ENCODE measurements at places on chromosomes 3 and 15.
A peak's percentile ranks its signal among the peaks of the same experiment; 100 is the strongest.

DNA sequence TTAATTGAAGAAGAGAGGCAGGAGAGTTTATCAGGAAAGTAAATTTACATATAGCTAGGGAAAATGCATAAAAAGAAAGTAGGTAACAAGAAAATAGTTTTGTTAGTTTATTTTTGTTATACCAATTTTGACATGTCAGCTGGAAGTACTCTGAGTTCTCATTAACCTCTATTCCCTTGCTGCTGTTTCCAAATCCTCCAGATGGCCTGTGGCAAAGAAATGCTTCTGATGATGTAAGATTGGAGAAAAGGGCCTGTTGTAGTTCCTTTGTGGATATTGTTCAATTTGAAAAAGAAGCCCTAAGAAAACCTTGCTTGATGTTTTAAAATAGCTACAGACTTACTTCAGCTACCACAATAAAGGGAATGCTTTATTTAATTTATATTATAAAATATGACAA, 192.9 kb upstream of the SLITRK3 start:
- DNase-seq: no peak

DNA sequence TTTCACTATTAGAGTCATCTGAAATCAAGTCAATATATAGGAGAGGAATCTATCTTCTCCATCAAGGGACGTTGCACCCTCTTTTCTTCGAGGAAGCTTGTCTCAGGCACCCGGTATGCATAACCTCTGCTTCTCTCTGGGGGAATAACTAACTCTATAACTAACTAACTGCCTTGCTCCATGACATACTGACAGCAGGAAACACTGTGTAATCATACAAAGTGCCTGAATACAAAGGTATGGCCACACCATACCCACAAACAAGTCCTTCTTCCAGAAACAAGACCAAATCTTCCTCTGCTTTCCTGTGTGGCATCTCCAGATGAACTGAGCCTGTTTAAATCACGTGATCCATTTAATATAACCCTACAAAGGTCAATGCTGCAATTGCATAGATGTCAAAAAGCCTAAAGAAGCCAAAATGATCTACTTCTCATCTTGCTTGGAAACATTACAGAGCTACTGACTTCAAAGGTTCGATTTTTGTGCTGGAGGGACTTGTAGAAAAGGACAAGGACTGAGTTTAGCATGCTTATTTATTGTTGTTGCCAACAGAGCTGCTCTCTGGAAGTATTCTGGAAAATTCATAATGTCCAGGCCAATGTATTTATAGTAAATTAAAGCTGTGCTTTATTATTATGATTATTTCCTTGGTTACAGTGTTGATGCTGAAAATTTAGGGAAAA, 380.5 kb downstream of the FOXP1 start:
- DNase-seq: no peak

DNA sequence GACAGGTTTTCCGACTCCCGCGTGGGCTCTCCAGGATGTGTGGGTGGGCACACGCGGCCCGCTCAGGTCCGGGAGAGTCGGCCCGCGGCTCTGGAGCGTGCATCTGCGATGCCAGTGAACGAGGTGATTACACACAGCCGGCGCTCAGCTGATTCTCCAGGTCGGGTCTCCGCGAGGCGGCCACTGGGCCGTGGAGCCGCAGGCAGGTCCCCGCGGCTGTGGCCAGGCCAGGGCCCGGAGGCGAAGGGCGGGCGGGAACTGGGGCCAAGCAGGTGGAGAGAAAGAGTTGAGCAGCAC, 13.2 kb downstream of the PAK6 start:
- DNase-seq: no peak

- DNase-seq: no peak
Measured at GRCh38 chr3:126557415-126557745, 1.4 kb downstream of the C3orf22 start.

- no peak for DNase-seq
Measured at GRCh38 chr3:40088527-40089170, 220.9 kb upstream of the EIF1B start.

GRCh38 chr15:44137750-44138149, 57.3 kb downstream of the FRMD5 start:
- no peak for DNase-seq

GRCh38 chr3:66469220-66469640, 31.6 kb downstream of the LRIG1 start:
- peak; percentile 0 for DNase-seq

DNA sequence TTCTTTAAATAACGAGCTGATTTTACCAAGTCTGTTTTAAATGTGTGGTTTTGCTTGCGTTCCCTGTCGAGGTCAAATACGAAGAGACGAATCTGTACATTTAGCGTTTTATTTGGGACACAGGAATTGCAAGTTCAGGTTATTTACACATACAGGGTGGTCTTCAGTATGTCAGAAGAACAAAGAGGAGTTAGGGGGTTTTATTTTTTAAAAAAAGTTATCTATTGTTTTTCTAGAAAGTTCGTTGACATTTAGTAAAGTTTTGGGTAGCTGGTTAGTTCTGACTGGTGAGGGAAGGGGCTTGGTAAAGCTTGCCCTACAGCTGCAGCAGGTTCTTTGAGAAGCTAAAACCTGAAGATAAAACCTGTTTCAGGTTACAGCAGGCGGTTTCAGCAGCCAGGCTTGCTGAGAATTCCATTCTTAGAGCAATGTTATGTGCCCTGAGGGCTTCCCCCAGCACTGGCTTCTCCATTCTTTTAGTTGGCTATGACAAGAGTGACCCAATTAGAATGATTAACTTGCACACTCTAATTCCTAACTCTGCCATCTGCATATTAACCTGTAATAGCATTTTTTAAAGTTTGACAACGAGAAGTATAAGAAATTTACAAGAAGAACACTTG, 815 bp upstream of the ZNF280D start:
- DNase-seq: no peak

DNA sequence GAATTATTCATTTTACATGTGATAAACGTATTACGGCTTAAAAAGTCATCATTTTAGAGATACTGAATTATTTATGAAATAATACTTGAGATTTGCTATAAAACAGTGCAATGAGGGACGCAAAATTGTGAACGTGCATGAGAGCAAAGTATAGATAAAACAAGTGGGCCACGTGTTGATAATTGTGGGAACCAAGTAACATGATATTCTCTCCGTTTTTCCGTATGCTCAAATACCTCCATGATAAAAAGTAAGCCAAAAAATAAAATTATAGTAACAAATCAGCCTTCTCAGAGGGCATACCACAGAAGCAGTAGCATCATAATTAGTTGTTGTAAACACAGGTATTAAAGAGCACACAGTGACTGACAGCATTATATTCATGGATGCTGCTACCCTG, 42.6 kb downstream of the SFMBT1 start:
- no peak for DNase-seq

GRCh38 chr3:27990837-27991236, 250.6 kb upstream of the CMC1 start:
- no peak for DNase-seq

DNA sequence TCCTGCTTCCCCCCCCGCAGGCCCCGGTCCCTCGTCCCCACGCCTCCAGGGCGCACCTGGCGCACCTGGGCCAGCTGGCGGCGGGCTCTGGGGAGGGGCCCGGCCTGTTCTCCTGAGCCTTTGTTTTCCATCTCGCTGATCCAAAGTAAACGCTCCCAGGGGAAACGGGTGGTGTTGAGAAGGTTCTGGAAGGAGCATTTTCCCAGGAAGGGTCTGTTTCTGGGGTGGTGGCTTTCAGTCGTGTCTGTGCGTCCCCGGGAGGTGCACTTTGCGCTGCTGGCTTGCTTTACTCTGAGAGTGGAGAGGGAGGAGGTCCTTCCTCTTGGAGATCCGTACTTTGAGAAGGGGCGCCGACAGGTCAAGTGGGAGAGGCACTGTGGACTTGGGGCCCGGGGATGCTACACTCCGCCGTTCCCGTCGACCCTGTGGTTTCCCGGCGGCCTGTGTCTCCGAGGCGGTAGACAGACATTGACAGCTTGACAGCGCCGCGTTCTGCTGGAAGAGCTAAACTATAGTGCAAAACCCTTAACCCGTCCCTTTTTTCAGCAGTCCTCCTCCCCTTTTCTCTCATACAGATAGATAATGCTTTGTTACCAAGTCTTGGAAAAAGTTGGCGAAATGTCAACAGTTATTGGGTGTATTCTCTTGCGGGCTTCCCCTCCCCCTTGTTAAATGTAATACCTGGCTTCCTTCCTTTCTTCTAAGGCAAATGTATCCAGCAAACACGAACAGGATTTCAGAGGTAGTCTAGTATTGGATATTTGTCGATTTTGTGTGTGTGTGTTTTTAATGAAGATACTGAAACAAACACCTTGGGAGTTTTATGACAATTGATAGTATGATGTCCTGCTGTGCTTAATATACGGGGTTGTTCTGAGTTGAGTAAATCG, 6.5 kb downstream of the TPM1 start:
- peak; percentile 52 for DNase-seq

DNA sequence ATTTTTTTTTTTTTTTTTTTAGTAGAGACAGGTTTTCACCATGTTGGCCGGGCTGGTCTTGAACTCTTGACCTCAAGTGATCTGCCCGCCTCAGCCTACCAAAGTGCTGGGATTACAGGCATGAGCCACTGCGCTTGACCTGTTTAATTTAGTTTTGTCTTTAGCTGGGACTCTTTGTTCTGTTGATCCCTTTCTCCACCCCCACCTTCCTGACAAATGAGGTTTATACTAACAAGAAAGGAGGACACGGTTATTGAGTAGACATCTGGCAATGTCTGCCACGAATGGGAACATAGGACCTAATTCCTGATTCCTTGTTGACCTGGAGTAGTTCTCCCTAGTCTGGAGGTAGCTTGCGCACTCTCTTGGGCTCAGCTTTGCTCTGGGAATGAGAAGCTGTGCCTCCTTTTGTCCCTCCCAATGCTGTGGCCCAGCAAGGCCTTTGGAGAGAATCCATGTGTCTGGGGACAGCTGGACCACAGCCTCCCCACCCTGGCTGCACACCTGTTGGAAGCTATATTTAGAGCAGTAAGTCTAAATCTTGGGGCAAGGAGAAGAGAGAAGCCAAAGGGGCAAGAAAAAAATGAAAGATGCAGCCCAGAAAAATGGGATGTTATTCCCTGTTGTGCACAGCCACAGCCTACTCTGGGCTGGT, 53.2 kb upstream of the ADPGK start:
- DNase-seq: no peak

DNA sequence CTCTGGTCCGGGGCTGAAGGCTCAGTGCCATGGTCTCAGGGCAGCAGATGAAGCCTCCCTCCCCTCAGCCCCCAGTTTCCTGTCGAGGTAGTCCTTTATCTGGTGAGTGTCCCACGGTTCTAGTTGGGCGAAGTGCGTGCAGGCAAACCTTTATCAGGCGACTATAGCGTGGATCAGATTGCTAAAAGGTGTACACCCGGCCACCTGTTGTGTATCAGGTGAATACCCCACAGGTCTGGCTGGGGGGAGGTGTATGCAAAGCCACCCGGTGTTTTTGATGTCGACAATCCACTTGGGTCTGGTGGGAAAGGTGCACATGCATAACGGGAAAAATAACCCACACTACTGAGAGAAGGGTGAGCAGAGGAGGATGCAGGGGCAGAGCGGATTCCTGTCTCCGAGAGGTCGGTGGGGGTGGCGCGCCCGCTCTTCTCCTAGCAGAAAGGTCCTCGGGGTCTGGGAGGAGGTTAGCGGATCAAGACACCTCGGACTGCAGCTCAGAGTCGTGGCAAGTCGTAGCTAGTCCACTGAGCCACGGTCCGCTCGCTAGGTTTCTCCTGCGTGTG, 507 bp downstream of the SLC12A6 start:
- DNase-seq: peak; percentile 16

- DNase-seq: no peak
Measured at GRCh38 chr3:134351427-134351826, 22.8 kb downstream of the AMOTL2 start.

DNA sequence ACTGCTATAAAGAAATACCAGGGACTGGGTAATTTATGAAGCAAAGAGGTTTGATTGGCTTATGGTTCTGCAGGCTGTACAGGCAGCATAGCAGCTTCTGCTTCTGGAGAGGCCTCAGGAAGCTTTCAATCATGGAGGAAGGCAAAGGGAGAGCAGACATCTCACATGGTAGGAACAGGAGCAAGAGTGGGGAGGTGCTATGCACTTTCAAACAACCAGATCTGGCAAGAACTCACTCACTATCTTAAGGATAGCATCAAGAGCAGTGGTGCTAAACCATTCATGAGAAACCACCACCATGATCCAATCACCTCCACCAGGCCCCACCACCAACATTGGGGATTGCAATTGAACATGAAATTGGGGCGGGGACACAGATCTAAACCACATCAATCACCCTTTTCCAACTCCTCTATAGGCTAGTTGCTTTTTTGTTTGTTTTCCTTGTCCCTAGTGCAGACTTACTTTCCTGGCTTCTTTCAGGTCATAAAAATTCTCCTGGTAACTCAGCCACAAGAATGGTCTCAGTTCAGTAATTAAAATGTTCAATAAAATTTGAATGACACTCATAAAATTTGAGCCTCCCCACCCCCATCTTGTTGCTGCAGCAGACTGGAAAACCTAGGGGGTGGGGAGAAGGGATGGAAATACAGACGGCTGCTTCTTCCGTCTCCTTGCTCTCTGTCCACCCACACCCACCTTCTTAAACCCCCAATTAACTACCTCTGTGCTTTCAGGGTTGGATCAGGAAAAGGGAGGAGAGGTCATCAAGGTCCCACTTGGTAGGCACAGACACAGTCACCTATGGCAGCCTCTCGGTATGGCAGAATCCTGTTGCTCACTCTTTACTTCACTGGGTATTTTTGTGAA, 16.3 kb upstream of the TIPARP start:
- DNase-seq: no peak

- DNase-seq: peak; percentile 20
Measured at GRCh38 chr3:101635954-101636798, 40.8 kb downstream of the ZBTB11 start.

GRCh38 chr3:183527428-183528379, 27.8 kb downstream of the KLHL6 start:
- no peak for DNase-seq

DNA sequence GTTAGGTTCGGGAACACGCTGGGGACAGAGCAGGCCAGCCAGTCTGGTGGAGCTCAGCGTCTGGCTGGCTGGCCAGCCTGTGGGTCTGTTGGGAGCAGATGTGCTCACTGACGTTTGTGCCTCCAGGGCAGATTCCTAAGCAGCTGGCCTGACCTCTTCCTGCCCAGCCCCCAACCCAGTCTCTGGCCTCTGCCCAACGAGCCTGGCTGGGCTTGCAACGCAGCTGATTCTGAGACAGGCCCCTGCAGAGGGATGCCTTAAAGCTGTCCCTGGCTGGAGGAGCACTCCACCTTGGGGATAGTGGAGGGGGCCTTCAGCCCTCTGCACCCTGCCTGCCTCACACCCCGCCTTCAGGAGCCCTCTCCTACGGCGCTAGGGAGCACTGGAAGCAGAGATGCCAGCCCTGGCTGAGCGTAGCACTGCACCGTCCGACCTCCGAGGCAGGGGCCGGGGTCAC, 46.0 kb downstream of the KLF13 start:
- no peak for DNase-seq

DNA sequence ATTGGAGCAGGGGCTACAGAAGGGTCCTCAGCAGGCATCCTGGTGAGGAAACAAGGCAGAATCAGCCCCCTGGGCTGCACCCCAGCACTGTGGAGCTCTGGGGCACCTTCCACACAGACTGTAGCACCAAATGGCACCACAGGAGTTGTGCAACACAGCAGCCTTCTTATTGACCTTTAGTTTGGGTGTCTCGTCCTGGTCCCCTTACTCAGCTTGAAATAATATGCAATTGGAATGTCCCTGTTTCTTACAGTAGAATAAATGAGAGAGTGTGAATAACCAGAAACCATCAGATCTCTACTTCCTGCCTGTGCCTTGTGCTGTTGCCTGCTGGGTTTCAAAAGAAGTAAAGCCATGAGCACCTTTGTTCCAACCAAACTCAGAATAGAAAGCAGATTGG, 44.5 kb downstream of the RPLP1 start:
- DNase-seq: no peak

GRCh38 chr15:44099671-44100070, 95.4 kb downstream of the FRMD5 start:
- no peak for DNase-seq

Data from RKO (cell line).